Breast epithelium (tissue), 4 donors: ENCODE measurements at places on chromosomes 5 and 9. TPM values are rescaled to one million over a fixed set of nuclear protein-coding genes. Genes with fewer than 3 reads are reported as not detected.

SPATA31C1 gene
- not detected for total RNA-seq

PIGO gene
- total RNA-seq = 24.9 TPM

GRCh38 chr5:148967783-148968182 lies 95.1 kb downstream of the SH3TC2 start:
- H3K36me3 ChIP-seq = no peaks in the 10 kb centered on the region
- H3K27me3 ChIP-seq = no peaks in the 10 kb centered on the region
- H3K4me1 ChIP-seq = peaks cover 20% of the 10 kb centered on the region
- peak overlapping the region; percentile 93 for H3K27ac ChIP-seq

DNA sequence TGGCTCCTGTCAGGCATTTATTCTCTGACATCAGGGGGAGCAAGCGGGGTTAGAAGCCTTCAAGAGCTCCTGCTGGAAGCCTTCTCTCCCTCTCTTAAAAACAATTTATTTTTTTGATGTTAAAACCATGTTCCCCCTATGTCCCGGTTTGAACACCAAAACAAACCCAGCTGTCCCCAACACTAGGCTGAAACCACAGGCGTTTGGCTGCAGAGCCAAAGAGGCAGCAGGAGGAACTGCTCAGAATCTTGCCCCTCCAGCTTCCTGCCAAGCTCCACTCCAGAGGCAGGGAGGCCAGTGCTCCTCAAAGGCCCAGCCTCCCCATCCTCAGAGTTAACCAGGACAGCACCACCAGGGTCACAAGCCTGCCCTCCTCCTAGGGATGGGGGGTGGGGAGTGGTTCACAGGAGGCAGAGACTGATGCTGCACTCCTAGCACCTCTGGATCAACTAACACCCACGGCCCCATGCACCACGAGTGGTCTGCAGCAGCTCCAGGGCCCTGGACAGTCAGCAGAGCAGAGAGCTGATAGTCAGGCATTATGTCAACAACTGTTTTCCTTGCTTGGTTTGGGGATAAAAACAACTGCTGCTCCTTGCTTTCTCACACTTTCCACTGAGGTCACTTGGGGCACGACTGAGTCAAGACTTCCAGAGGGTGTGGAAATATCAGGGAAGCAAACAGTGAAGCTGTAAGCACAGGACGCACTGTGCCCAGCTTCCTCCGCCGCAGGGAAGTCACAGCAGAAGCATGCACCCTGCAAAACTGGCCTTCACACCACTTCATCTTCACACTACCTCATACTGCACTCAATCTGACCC lies 96.5 kb upstream of the ADRA1B start:
- H3K27ac ChIP-seq = peak overlapping the region; percentile 8
- no peak overlapping the region for H3K4me3 ChIP-seq
- H3K36me3 ChIP-seq = no peaks in the 10 kb centered on the region
